ENCODE measurements at places on chromosomes 1 and 21. TPM values are rescaled to one million over a fixed set of nuclear protein-coding genes. Genes with fewer than 3 reads are reported as not detected.

GRCh38 chr1:25867210-25867991 is 8.1 kb downstream of the PAQR7 start:
- no peak for DNase-seq

PDPN gene
- total RNA-seq: 12.8 TPM

DNA sequence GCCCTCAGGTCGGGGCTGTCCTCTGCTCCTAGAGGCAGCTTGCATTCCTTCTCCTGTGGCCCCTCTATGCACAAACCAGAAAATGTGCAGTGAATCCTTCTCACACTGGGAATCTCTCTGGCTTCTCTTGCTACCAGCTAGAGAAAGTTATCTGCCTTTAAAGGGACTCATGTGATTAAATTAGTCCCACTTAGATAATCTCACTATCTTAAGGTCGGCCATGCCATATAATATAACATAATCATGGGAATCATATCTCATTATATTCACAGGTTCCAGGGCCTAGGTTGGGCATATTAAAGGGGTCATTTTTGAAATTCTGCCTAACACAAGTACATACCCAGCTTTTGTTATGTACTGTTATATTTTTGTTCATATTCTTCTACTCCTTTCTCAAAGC is 31.4 kb downstream of the PTGFR start:
- DNase-seq: no peak

DNA sequence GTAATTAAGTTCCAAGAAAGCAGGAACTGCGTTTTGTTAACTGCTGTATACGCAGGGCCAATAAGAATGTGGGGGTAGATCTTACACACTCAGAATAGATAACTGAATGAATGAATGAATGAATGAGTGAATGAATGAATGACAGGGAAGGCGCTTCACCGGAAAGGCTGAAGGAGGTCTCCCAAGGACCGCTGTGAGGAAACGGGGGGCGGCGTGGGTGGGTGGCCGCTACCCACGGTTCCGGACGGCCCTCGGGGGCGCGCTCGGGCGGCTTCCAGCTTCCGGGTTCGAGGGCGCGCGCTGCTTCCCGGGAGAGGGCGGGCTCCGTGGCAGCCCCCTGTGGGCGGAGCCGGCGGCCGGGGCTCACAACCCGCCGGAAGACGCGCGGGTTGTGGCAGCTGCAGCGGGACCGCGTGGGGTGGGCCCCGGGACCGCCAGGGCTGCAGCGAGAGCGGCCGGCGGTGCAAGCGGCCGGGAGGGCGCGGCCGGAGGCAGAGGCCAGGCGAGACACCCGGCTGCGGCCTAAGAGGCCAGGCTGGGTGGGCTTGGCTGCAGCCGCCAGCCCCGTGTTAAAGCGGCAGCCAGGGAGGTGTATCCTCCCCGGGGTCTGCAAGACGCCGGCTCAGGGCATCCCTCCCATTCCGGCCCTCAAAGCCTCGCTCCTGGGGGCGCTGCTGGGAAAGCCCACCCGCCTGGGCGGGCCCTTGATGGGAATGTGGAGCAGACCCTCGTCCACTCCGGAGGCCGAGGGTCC is at the start of gene ZFP69:
ZFP69 (plus strand) TSS at position 367 of the 754 bp plus-strand sequence. CDS start 2,072 bp downstream, outside the sequence.
- peak; percentile 87 for DNase-seq

DEPDC1 gene
- total RNA-seq: 1.9 TPM

KLHDC7A gene
- 2.3 TPM for total RNA-seq

SLC30A2 gene
- 0.14 TPM for total RNA-seq

DNA sequence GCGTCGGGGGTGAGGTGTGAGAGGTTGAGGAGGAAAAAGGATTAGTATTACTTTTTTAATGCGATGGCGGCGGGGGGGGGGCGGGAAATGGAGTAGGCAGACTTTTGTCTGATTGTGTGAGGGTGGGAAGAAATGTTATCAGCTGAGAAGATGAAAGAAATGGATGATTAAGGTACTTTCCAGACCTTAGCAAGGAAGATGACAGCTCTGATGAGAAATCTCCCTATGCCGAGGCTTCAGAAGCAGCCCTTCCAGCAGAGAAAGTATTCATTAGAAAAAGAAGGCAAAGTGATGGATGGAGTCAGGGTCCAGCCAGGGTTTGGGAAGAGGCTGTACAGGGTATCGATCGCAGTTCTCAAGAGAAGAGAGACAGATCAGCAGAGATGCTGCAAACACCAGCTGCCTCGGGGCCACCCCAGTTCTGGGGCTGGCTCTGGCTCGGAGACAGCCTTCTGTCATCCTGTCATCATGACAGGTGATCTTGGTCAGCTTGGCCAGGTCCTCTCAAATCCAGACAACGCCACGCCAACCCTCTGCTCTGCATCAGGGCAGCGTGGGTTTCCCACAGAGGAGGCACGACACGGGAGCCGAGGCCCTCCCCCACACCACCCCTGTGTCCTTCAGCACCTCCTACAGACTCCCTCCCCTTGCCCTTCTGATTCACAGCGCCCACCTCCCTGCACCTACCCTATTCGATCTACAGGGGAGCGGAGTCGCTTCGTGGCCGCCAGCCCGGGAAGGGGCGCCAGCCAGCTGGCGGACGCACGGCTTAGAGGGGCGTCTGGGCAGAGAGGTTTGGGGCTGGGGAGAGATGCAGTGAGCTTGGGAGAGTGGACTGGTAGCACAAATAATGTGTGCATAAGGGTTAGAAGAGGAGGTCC is 674 bp upstream of the ATXN7L2 start:
- DNase-seq: peak; percentile 68

NEK2 gene
- 12.7 TPM for total RNA-seq

GRCh38 chr1:93614986-93615581 is 66.6 kb downstream of the BCAR3 start:
- DNase-seq: no peak

- DNase-seq: no peak
Measured at GRCh38 chr1:154453574-154454352, 48.3 kb upstream of the TDRD10 start.

DNA sequence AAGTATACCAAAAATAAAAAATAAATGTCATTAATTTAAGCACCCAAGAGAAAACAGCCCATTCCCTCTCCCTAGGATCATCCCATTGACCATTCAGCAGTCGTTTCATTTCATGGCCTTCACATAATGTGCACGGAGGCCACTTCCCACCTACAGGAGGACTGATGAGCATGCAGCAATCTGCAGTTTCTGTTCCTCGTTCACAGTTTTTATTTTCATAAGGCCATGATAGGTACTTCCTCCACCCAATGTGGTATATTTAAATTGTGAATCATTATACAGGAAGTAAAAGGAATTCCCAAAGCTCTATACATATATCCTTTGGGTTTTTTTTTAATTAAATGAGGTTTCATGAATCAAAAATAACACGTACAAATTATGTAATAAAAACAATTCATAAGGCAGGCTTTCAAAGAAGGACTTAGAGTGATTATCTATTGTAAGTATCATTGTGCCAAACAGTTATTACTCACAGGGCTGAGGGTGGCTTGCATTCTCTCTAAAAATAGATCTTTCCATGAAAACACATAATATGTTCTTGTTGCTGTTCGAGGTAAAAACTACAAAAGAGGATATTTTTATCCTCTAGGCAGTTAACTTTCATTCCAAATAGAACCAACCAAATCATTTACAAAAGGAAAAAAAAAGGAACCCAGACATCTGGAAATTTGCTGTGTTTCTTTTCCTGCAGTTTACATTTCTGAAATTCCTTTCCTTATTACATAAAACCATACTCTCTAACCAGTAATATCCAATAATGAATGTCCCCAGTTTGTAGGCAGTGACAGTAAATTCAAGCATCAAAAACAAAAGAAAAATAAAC is 27.5 kb upstream of the SLC44A3 start:
- DNase-seq: no peak

CGN gene
- 187 TPM for total RNA-seq

KCNJ6 gene
- 0.09 TPM for total RNA-seq

PPFIA4 gene
- 4.0 TPM for total RNA-seq

DNA sequence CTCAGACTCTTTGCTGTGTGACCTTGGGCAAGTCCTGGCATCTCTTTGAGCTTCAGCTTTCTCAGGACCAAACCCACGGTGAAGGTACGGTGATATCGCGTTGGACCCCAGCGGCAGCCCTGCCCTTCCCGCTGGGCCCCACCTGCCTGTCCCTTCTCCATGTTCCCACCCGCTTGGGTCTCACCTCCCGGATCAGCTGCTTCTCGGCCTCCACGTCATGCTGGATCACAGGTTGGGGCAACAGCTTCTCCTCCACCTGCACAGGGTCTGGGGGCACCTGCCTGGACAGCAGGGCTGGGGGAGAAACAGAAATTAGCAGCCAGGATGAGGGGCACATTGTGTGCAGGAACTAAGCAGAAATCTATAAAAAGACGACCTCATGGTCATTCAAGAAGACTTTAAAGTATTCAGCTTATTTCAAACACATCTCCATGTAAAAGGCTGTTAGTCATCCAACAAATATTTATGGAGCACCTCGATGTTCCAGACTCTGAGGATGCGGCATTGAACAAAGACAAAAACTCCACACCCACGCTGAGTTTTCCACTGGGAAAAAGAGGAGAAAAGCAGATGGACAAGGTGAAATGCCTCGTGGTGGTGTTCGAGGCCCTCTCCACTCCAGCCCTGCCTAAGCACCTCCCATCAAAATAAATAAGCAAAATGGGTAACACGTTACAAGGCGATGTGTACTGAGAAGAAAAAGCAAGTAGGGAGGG is 19.5 kb downstream of the KIF17 start:
- no peak for DNase-seq

DNA sequence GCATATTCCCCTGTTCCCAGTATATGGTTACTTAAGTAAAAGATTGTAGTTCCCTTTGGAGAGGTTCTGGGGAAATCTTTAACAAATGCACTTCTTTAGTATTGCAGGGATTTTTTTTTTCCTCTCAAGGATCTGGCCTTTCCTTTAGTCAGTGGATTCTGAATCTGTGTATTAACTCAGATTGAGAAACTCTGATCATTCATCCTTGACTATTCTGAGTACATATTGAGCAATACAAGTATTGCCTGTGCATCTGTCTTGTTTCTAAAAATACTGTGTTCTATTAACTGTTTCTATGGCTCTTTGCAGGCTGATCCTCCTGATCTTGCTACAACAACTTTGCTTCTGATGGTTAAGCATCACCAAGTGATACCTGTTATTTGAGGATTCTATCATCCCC is 67.8 kb upstream of the FGGY start:
- DNase-seq: no peak

GRCh38 chr1:44678626-44679025 is 4.1 kb downstream of the ARMH1 start:
- DNase-seq: no peak

BEND5 gene
- 9.1 TPM for total RNA-seq

DNA sequence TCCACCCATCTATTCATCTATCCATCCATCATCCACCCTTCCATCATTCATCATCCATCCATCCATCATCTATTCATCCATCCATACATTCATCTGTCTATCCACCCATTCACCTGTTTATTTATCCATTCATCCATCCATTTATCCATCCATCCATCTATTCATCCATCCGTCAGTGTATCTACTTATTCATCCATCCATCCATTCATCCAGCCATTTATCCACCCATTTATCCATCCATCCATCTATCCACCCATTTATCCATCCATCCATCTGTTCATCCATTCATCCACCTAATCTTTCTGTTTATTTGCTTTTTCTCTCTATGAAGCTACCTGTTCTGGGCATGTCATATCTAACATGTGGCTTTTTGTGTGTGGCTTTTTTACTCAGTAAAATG is 115.4 kb downstream of the CRYAA start:
- no peak for DNase-seq

CD160 gene
- 1.6 TPM for total RNA-seq

LRRC71 gene
- not detected for total RNA-seq

GRCh38 chr21:45135868-45136267 is 61.5 kb downstream of the ADARB1 start:
- DNase-seq: no peak

SLC44A5 gene
- total RNA-seq: 4.6 TPM

DNA sequence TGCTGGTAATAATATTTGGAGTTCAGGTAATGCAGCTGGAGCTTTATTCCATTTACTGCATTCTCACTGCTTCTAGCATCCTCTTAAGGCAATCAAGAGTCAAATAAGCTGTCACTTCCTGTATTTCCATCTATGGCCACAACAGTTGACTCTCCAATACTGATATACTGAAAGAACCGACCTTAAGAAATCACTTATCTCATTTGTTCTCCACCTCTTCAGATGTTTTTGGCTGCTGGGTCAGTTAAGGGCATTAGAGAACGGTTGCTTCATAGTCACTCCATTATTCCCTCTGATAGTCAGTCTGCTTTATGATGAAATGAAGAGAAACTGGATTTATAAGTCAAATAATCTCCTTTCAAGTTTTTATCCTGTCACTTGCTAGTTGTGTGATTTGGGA is 14.2 kb upstream of the RGS4 start:
- no peak for DNase-seq

- DNase-seq: no peak
Measured at GRCh38 chr1:71023515-71023914, 24.1 kb downstream of the PTGER3 start.

DNA sequence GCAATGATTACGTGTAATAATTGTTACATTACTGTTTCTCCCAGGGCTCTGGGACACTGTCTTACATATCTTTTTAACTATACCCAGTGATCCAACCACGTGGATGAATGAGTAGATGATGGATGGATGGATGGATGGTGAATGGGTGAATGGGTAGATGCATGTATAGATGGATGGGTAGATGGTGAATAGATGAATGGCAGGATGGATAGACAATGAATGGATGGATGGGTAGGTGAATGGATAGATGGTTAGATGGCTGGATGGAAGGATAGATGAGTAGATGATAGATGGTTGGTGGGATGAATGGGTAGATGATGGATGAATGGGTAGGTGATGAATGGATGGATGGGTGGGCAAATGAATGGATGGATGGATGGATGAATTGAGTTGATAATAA is 135.9 kb downstream of the HUNK start:
- DNase-seq: no peak

DNA sequence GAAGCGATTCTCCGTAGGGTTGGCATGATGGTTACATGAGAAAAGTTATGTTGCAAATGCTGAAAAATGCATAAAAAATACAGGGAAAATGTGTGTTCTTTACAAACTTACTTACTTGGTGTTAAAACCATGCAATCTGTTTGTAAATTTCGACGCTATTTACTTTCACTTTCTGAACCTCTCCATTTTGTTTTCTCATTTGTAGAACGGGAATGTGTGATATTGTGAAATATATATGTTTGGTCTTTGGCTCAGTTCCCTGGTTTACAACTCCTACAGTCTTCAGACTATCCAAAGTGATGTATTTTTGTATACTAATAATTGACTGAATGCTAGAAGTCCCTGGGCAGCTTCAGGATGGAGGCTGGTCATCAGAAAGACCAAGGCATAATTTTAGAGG is 982.3 kb downstream of the ADGRL2 start:
- no peak for DNase-seq

DNA sequence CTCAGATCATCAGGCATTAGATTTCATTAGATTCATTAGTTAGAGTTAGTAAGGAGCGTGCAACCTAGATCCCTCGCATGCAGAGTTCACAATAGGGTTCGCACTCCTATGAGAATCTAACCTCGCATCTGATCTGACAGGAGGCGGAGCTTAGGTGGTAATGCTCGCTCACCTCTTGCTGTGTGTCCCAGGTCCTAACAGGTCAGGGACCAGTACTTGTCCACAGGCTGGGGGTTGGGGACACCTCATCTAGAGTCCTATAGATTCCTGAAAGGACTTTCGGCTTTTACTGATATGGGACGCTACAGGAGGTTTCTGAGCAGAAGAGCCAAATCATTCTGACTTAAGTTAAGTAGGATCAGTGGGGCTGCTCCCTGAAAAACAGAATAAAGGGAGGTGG is 91.4 kb downstream of the AKT3 start:
- no peak for DNase-seq

UMODL1 gene
- total RNA-seq: 0.90 TPM
